ENCODE measurements at places on chromosomes 6 and 20.

DNA sequence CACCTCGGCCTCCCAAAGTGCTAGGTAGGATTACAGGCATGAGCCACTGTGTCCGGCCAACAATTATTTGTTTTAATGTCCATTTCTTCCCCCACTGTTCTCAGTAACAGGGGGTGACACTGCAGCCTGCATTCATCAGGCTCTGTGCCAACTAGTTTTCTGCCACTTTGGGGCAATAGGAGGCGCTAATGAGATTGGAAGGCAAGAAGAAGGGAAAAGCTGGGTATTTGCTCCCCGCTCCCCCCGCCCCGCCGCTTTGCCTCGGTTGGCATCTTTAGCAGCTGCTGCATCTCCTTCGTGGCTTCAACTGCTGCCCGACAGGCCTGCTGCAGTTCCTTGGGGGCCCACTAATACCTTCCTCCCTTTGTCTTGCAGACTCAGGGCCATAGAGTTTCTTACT lies 35.0 kb upstream of the MDGA1 start:
- no peak for DNase-seq

DNA sequence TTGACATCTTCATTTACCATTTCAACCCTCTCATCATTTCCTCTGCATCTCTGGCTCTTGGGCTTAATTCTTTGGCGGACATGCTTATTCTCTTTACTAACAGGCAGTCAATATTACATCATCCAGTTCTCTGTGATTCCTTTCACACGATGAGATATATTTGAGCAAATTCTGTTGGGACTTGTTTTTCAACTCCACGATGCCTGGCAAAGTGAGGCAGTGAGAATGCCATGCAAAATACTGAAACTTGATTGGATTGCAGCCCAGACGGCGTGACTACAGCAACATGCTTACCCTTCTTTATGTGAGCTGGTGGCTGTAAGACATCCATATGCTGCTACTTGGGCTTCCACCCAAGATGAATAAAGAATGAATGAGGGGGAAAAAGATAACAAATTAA lies 101.7 kb upstream of the SPACA1 start:
- no peak for DNase-seq

- DNase-seq, result no peak
These were observed 15.7 kb upstream of the RPS10 start for GRCh38 chr6:34441526-34441925.

- no peak for DNase-seq
These were observed 11.4 kb downstream of the HMGCLL1 start for GRCh38 chr6:55567558-55567957.

GRCh38 chr6:53943395-53943794 lies 148.6 kb downstream of the LRRC1 start:
- DNase-seq, result no peak

- no peak for DNase-seq
These were observed 209.3 kb downstream of the DLL1 start for GRCh38 chr6:170081556-170081955.

DNA sequence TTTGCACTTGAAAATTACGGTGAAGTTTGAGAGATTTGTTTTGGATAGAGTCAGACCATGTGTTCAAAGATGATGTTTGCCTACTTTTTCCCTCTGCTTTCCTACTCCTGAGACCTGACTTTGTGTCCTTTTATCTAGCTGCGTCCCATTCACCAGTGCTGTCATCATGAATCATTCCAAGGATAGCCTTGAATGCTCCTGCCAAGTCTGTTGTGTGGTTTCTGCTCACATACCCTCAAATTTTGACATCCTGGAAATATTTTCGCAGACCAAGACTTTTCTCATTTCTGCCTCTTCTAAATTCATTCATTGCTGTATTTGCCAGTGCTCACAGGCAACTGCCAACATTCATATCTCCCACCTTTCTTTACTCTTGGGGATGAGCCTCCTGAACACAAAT lies 175.9 kb upstream of the SCGN start:
- DNase-seq, result no peak

- no peak for DNase-seq
These were observed 699.2 kb downstream of the DOK5 start for GRCh38 chr20:55174635-55175034.

DNA sequence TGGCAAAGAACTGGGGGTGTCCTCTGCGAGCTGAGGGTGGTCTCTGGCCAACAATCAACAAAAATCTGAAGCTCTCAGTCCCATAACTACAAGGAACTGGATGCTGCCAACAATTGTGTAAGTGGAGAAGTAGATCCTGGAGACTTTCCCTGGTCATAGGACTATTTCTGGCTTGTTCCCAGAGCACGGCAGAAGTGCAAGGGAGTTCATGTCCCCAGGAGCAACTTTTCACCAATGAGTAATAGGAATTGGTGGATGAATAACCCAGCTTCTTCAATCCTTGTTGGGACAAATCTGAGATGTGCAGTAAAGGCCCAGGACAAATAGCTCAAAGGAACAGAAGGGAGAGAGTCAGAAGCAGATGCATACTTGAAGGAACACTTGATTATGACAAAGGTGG lies 95.5 kb downstream of the QRSL1 start:
- no peak for DNase-seq

DNA sequence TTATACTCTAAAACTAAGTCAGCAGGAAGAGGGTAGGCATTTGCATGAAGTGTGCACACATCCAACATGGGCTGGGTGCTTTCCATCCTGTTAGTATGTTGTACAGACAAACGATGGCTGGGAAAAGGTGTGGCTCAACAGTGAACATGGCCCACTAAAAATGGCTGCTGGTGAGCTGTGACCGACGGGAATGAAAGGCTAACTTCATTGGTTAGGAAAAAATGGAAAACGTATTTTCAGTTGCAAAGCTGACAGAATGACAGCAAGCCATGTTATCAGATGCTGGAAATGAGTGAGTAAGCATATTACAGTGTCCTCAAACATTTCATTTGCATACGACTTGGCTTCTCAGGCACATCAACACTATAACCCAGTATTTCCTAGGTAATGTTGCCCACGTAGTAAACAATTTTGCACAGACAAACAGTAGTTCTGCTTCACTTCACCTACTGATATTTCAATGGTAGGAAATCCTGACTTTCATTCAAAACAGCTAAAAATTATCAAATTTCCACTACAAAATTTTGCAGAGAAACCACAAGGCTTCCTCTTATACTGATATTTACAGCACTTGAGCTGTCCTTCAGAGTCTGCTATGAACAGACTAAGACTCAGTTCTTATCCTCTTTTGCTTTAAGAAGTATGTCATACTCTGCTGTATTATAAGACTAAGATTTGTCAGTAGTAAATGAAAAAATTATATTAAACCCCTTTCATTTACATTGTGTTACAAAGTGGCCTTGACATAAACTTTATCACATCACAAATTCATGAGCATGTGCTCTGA lies 98.9 kb downstream of the IRF4 start:
- DNase-seq, result no peak

DNA sequence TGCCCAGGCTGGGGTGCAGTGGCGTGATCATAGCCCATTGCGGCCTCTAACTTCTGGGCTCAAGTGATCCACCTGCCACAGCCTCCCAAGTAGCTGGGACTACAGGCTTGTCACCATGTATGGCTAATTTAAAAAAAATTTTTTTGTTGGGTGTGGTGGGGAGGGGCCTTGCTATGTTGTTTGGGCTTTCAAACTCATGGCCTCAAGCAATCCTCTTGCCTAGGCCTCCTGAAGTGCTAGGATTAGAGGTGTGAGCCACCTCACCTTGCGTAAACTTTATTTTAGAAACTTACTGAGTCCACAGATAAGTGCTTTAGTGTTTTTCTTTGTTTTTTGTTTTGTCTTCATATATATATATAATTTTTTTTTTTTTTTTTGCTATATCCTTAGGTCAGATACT lies 9.1 kb downstream of the SMAP1 start:
- DNase-seq, result no peak

DNA sequence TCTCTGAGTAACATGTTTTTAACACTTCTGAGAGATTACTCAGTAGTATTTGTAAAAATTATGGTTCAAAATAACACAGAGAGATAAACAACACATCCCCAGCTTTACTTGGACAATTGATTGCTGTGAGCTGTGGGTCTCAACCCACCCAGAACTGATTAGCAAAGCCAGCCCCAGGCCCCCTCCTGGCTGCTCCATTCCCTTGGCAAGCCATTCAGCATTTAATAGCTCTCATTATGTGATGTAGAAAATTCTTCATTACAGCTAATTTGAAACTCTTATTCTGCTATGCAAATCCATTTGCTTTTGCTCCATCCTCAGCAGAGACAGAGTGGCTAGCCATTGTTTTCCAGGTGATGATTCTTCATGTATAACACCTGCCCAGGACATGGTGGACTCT lies 16.6 kb upstream of the SIRT5 start:
- no peak for DNase-seq

DNA sequence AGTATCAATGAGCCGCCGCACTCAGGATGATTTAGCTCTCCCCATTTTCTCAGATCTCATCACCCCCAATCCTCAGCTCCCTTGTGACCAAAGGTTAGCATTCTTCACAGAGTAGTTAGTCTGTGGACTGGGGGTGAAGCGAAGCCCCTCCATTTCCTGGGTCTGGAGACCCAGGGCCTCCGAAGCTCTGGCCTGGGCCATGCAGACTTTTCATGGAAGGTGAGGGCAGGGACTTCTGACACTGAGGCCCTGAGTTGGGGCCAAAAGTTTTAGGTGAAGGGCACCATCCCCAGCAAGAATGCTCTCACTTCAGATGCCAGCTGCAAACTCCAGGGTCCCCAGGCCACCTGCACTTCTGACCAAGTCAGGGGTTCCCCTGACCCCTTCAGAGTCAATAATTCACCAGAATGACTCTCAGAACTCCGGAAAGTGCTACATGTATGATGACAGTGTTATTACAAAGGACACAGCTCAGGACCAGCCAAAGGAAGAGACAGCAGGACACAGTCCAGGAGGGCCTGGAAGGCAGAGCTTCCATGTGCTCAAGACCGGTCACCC lies 65.7 kb upstream of the DUSP22 start:
- no peak for DNase-seq

DNA sequence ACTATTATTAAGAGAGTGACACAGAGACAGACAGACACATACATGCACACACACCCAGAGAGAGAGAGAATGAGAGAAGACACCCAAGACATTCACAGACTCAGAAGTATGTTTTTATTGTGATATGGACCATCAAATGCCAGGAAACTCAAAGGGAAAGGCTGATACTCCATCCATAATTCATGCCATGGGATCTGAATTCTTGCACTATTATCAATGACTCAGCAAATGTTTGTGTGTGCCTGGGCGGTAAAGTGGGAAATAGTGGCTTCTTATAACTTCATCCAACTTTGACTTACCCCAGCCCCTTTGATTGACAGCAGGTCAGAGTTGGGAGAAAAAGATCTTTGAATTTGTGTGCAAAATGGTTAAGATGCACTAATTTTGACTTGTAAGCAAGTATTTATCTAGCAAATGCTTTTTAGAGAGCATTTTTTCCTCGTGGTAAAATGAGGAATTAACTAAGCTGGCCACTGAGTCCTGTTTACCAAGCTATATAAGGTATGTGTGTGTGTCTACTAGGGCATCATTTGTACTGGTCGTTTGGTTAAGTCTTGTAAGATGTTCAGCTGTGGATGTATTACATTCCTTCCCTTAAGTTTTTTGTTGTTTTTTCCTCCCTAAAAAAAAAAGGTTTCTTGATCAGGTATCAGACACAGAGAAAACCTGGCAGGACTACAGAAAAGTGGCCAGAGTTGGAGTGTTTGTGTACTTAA lies 3.0 kb upstream of the CCN2 start:
- DNase-seq, result no peak

- DNase-seq, result no peak
These were observed 49.4 kb upstream of the NOX3 start for GRCh38 chr6:155504848-155505607.

GRCh38 chr6:166369782-166370181 lies 13.0 kb downstream of the MPC1 start:
- no peak for DNase-seq

GRCh38 chr20:49385465-49385864 lies 97.0 kb downstream of the KCNB1 start:
- no peak for DNase-seq

DNA sequence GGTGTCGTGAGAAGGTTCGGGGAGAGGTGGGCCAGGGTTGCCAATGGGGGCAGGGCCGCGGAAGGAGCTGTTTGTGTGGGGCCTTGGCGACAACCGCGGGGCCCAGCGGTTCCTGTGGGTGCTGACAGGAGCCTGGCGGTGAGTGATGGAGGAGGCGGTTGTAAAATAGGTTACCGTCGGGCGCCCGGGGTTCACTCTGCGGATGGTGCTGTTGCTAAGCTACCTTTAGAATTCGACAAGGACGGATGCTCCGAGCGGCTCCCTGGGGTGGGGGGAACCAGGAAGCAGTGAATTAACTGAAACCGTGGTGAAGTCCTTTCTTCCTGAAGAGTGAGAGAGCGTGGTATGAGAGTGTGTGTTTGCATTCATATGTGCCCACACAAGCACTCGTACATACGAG lies 61.7 kb downstream of the CDH22 start:
- DNase-seq, result no peak

DNA sequence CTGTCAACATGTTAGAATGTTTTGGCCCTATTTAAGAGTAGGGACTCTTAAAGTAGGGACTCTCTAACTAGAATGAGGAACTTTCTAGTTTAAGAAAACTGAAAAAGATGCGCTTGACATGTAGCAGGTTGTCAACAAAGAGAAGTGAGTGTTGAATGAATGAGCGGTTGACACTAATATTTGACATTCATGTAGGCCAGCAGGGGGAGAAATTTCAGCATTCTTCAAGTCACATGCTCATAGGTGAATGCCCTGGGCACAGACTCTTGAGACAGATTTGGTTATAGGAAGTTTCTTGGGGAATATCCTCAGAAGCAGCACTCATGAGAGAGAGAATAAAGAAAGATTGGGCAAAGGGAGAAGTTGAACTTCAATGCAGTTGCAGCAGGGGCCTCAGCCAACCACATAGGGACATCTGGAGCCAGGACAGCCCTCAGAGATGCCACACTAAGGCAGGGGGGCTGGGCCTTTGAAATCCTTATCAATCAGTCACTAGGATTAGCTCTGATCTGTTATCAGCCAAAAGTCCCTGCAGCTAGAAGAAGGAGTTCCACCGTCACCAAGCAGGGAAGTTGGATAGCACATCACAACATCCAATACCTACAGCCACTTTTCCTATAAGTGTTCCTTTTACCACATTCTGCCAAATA lies 145.1 kb upstream of the FKBP1C start:
- no peak for DNase-seq

- no peak for DNase-seq
These were observed 125.3 kb upstream of the FOXO3 start for GRCh38 chr6:108435391-108435790.

- no peak for DNase-seq
These were observed 57.6 kb upstream of the JAG1 start for GRCh38 chr20:10731190-10731965.

GRCh38 chr6:39007575-39007974 lies 41.0 kb upstream of the GLP1R start:
- DNase-seq, result no peak

All from stimulated activated CD4-positive, alpha-beta T cell treated with anti-CD3 and anti-CD28 coated beads, TNF-alpha, amount 100 ng/mL, for 4 hours (primary cell).